ENCODE measurements at places on chromosomes 12 and 14.

GRCh38 chr14:24366721-24367513 lies 1.1 kb upstream of the NFATC4 start:
- peak; percentile 93 for ATAC-seq

GRCh38 chr12:120215357-120215735 lies 14.4 kb upstream of the RPLP0 start:
- ATAC-seq = no peak

- no peak for ATAC-seq
These were observed 287.0 kb downstream of the DPF3 start for GRCh38 chr14:72606879-72607278.

GRCh38 chr14:84087986-84088531 lies 1441.9 kb upstream of the FLRT2 start:
- ATAC-seq = no peak

DNA sequence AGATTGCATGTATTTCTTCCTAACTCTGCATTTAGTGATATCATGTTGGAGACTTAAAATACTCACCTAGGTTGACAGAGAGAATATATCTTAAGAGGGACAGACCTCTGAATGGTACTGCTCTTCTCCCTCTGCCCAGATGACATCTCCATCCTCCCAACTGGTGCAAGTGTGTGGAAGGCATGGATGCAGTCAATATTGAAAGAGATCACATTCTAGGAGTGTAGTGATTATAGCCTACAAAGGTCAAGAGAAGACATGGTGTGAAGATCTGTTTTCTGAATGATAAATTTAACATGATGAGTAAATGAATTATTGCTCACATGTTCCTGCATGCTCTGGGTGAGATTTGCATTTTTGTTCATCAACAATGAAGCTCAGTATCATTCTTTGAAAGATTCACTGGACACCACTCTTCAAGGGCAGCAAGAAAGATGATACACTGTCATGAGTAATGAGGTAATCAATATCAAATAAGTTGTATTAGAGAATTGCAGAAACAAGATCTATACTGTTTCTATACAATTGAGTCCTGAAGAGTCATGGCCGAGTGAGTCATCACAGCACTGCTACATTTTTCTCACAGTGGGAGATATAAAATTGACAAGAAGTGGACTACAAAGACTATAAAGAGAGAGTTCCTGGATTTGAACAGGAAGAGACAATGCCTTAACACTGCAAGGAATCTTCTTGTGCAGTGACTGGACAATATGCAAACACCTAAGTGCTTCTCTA lies 183.3 kb upstream of the KRR1 start:
- no peak for ATAC-seq

DNA sequence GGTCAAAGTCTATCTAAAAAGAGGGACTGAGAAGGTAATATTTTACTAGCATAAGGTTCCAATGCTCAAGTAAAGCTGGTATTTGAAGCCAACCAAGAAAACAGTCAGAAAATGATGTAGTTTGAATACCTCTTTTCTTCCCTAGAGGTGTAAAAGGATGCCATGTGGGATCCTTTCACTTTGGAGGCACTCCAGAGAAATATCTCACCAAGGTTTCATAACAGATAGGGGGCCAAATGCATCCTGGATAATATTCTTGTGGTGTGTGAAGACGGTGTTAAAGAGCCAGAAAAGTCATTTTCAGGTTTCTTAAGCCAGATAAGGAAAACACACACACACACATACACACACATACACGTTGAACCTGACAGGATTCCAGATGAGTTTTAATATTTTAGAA lies 136.1 kb upstream of the PRKD1 start:
- ATAC-seq = no peak

DNA sequence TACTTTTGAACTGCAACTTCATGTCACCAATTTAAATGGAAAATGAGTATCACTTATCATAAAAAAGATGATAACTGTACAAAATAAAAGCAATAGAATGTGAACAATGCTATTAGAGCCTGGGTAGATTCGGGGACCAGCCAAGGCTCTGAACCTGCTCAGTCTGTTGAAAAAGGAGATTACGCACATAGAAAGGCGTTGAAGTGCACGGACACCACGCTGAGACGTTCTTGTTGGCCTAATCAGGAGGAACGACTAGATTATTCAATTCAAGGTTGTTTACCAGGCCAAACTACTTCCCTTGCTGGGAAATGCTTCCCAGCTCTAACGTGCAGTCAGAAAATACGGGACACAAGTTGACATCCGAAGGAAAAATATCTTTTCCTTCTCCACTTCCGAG lies 23.5 kb upstream of the BDKRB1 start:
- ATAC-seq = no peak

DNA sequence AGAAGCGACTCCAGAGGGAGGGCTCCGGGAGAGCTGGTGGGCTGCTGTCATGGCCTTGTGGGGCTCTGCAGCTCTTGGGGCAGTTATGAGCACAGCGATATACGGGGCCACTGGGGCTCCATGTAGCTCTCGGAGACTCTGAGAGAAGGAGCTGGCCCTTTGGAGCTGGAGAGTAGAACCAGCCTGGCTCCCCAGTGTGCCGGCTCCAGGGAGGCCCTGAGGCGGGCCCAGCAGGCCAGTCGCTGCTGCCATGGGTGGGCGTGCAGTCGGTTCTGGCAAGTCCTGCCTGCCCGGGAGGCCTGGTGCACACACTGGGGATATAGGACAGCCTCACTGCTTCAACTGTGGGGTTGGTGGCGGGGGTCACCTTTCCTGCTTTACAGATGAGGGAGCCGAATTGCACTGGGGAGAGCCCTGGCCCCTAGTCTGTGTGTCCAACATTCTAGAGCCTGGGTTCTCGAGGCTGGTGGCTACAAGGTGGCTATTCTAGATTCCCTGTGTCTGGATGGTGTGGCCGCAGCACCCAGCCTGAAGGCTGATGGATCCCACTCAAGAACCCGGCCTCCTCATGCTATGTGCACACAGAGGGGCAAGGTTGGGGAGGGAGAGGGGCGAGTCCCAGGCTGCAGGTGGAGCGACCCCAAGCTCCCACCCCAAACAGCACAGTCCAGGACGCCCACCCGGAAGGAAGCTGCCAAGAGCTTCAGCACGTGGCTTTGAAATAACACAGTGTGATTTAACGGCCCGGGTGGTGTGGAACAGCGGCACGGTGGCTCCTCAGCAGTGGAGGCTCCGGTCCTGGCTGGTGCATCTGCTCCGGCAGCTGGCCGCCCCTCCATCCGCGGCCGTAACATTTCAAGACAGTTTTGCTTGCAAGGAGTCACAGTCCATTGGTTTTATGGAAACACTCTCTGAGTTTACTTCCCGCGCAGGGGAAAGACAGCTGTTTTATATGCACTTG lies 188.3 kb upstream of the C14orf180 start:
- no peak for ATAC-seq

GRCh38 chr12:55995366-55995765 lies 1.7 kb upstream of the SUOX start:
- no peak for ATAC-seq

DNA sequence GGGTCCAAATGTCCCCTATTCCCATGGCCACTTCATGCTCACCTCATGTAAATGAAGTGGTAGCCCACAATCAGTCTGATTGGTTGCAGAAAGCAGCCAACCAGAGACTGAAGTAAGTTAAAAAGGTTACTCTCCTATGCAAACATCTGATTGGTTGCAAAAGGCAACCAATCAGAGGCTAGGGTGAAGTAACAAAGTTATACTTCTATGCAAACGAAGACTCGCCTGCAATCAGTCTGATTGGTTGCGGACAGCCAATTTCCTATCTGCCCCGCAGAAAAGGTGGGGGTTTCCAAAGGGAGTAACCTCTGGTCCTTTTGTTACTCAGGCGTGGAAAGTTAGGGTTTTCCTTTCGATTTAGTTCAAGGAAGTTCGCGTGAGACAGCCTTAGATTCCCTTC lies 208.1 kb upstream of the NEDD1 start:
- no peak for ATAC-seq

DNA sequence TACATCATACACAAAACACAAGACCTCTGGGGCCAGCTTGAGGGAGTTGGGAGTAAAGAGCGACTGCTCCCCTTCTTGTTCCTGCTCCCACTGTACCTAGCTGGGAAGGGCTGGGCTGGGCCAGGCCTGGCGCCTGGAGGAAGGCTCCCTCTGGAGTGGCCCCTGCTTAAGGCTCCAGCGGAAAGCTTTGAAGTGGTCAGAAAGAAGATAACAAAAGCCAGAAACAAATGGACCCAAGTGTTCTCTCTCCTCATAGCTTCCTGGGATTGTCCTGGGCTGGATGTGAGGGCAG lies 25.3 kb downstream of the PRPF40B start:
- ATAC-seq = no peak

GRCh38 chr12:115572440-115572839 lies 705.1 kb downstream of the MED13L start:
- no peak for ATAC-seq
